ENCODE measurements at places on chromosomes 3 and 15. TPM values are rescaled to one million over a fixed set of nuclear protein-coding genes. Genes with fewer than 3 reads are reported as not detected.

DNA sequence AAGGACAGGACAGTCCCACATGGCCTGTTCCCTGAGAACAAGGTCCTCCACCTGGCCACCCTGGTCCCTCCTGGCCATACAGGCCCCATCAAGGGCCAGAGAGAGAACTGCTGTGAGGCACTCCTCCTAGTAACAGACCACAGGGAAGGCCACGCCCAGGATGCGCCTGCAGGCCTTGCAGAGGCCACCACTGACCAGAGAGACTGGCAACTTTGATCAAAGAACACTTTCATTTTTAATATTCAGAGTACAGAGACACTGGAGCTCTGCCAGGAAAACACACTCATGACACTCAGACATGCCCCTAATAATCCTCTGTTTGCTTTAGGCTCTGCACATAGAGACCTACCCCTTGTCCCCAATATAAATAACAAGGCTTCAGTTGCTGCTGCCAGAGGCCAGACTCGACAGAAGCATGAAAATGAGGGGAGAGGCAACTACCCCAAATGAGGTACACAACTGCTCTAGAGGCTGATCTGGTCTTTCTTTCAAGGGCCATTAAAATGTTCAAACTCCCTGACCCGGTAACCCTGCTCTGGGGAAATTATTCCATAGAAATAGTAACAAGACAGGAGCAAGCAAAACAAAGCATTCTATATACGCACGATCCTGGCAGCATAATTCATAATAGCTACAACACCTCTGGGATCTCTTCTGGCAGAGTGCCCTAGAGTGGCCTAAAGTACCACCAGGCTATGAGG, 44.8 kb downstream of the CCDC12 start:
- peak; percentile 75 for DNase-seq
- H3K36me3 ChIP-seq = no peaks in the 10 kb centered on the region
- no peaks in the 10 kb centered on the region for H3K27me3 ChIP-seq
- H3K4me1 ChIP-seq = peaks cover 24% of the 10 kb centered on the region
- H3K27ac ChIP-seq = peak overlapping the region; percentile 37

REC114 gene
- not detected for total RNA-seq

SKOR1 gene
- total RNA-seq = 0.09 TPM

TRPC1 gene
- total RNA-seq = 0.22 TPM

DNA sequence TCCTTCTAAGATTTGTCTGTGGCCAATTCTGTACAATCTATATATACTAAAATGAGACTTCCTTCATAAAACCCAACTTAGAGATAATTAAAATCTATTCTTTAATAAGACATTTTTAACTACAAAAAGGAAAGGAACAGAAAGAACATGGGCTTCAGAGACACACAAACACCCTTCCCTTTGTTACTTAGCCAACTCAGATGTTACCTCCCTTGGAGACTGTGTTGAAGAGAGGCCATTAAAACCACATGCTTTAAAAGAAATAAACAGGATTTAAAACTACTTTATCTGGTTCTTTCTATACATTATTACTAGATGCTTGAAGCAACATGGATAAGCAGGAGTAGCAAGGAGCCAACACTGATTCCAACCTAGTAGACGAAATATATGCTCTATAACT, 42.0 kb downstream of the LRRFIP2 start:
- no peaks in the 10 kb centered on the region for H3K4me1 ChIP-seq
- peak overlapping the region; percentile 39 for H3K27ac ChIP-seq
- no peaks in the 10 kb centered on the region for H3K27me3 ChIP-seq
- DNase-seq = no peak
- no peaks in the 10 kb centered on the region for H3K36me3 ChIP-seq

DNA sequence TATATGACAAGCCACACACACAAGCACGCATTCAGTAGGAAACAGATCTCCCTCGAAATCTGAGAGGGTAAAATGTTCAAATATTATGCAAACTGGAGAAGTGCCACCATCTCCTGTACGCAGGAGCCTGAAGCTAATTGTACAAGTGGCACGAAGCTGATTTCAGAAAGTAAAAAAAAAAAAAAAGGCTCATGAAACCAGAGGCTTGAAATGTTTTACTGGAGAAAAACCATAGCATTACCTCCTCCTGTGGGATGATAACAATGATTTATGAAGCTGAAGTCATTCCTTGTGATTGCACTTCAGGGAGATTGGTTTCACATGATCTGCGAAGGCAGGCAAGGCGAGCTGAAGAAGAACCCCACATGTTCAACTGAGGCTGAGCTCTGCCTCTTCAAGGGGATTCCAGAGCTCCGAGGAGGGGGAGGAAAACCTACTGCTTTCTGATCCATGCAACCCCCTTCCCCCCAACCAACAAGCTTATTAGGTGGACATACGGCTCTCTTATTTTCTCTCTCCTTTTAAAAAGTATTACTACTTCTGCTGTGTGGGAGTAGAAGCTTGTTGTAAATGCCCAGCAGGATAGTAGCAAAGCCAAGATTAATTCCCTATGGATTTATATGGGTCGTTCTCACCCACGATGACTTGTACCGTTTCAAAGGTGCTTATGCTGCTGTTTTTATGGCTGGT, 101.1 kb downstream of the GREM1 start:
- H3K36me3 ChIP-seq = no peaks in the 10 kb centered on the region
- no peak overlapping the region for H3K4me3 ChIP-seq
- DNase-seq = no peak
- H3K27me3 ChIP-seq = no peaks in the 10 kb centered on the region
- H3K27ac ChIP-seq = no peak overlapping the region
- H3K4me1 ChIP-seq = no peaks in the 10 kb centered on the region

All from right lobe of liver (tissue), 6 donors.